ENCODE measurements at places on chromosomes 11 and 22.
A peak's percentile ranks its signal among the peaks of the same experiment; 100 is the strongest.

DNA sequence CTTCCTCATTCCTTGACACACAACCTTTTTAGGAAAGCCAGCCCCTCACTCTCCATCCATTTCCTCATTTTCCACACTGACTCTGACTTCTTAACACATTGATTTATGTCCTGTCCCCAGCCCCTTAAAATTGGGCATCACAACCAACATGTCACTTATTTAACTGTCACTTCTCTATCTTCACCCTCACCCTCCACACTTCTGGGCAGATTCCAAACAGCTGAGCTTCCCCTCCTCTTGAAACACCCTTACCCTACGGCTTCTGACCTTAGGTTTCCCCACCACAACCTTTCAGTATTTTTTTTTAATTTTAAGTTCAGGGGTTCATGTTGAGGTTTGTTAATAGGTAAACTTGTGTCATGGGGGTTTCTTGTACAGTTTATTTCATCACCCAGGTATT lies 696.3 kb downstream of the DLG2 start:
- DNase-seq = no peak

DNA sequence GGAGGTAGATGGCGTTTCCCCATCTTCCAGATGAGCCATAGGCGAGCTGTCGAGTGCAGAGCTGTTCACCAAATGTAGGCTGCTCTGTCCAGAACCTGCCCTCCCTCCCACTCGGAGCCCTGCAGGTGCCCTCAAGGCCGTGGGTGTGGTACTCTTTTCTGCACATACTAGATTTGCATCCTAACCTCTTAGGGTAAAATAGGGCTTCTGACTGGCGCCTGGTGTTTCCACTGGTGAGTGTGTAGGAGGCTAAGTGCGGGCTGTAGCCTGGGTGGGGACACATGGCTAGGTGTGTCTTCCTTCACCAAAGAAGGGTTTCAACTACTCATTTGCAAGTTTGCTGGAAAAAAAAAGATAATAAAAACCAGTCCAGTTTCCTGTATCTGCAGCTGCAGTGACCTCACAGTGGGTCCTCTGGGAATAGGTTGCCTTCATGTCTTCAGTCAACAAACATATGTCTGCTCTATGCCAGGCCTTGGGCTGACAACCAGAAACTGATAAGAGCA lies 8.5 kb downstream of the BIK start:
- DNase-seq = peak; percentile 85

- DNase-seq = no peak
Observed at GRCh38 chr11:13291800-13292199, 14.2 kb downstream of the BMAL1 start.

DNA sequence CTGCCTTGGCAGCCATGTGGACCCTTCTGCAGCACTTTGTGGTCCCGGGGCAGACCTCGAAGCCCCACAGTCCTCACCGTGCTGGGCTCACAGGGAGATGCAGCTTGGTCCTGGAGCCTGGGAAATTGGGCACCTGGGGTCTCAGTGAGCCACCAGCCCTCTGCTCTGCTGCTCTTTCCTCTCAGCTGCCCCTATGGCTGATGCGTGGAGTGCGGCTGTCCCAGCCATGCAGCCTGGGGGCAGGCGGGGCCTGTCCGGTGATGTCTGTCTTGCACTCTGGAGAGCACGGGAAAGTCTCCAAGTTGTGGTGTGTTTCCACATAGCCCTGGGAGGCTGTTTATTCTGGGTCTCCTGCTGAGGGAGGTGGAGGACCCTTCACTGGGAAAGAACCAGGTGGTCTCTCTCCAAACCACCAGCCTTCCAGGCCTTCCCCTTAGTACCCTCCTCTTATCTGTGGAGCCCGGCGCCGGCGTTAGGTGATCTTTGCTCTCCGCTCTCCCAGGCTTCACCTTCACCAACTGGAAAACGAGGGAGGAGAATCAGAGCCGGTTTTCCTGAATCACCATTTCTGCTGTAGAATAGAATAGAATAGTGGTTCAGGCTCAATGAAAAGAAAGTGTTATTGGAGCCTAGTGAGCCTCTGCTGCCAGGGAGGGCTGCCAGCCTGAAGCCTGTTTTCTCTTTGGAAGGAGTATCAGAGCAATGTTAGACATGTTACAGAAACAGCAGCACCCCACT lies 41.2 kb upstream of the GRAMD4 start:
- no peak for DNase-seq

GRCh38 chr11:10902301-10903063 lies 44.6 kb upstream of the ZBED5 start:
- DNase-seq = no peak

DNA sequence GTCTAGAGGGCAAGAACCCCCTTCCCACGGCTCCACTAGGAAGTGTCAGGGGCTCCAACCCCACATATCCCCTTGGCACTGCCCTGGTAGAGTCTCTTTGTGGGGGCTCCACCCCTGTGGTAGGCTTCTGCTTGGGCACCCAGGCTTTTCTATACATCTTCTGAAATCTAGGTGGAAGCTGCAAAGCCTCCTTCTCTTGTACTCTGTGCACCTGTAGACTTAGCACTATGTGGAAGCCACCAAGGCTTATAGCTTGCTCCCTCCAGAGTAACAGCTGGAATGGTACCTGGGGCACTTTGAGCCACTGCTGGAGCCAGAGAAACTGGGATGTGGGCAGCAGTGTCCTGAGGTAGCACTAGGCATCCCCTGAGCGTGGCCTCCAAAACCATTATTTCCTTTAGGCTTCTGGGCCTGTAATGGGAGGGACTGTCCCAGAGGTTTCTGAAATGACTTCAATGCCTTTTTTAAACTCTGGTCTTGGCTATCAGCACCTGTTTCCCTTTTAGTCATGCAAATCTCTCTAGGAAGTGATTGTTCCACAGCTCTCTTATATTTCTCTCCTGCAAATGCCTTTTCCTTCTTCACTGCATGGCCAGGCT lies 68.4 kb downstream of the TRAF6 start:
- peak; percentile 53 for DNase-seq

GRCh38 chr11:80598905-80599304 lies 1158.1 kb upstream of the TENM4 start:
- no peak for DNase-seq

All from GM12865 (cell line).